HepG2 (cell line): ENCODE measurements at places on chromosomes 12 and 14.
A peak's percentile ranks its signal among the peaks of the same experiment; 100 is the strongest.

DNA sequence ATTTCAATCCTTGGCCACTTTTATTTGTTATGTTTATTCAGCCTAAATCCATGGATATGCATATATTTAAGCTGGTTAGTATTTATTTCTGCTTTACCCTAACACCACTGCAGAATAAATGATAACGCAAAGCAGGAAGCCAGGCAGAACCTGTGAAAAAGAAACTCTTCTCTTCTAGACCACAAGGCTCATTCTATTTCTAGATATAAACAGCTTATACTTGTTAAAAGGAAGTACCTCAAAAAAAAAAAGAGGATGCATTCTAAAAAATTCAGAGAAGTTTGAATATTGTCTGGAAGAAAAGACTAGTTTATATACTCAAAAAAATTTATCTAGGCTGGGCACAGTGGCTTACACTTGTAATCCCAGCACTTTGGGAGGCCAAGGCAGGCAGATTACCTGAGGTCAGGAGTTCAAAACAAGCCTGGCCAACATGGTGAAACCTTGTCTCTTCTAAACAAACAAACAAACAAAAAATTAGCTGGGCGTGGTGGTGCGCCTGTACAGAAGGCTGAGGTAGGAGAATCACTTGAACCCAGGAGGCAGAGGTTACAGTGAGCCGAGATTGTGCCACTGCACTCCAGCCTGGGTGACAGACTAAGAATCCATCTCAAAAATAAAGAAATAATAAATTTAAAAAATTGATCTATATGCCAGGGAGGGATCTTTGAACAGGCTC lies 55.8 kb downstream of the GALNT4 start:
- DNase-seq, result no peak

DNA sequence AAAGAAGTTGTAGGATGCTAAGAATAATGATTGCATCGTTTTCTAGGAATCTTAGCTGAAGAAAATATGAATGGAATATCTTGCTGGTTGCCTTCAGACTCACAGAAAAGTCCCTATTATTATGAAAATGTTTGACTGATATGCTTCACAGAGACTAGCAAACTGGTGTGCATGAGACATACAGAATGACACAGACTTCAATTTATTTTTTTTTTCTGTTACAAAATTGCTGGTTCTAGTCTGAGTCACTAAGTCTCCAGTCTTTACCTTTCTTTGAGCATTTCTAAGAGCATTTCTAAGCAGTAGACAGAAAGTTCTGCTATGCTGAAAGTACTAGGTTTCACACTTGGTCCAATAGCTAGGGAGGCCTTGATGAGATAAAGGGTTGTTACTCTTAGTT lies 377.6 kb upstream of the ATP2B1 start:
- no peak for DNase-seq

- no peak for DNase-seq
Measured at GRCh38 chr12:84738481-84738972, 174.1 kb downstream of the SLC6A15 start.

GRCh38 chr14:98290596-98290995 lies 981.4 kb downstream of the BCL11B start:
- no peak for DNase-seq

DNA sequence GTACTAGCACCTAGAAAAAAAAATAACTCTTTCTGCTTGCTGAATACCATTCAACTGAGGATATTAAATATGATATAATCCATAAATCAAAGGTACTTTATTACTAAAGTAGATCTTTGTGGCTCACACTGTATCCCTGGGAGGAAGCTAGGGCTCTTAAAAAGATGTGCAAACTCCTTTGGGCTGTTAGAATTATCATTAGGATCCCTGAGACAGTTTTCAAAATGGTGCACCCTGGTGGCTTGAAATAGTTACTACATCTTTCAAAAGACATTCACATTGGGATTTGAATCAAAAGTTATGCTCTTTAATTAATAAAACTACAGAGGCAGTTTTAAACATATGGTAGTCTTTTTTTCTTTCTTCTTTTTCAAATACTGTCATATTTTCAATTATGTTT lies 228.5 kb upstream of the G2E3 start:
- DNase-seq, result no peak

- DNase-seq, result no peak
Measured at GRCh38 chr14:55711175-55711811, 131.3 kb downstream of the KTN1 start.

DNA sequence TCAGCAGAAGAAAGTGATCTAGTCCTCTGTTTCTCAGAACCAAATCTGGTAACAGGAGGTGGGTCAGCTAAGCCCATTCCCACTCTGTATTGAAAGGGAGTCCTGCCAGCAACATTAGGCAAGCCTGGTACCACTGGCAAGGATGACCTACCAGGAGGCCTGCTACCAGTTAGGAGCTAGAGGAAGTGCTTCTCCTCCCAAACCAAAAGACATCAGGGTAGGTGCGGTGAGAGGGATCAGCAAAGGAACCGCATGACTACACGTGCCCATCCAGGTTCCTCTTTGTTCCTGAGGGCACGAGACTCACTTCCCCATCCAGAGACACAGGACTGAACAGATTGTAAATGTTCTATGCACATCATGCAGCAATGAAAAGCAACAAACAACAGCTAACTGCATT lies 2.8 kb downstream of the KLRC4 start:
- DNase-seq, result no peak

- peak; percentile 18 for DNase-seq
Measured at GRCh38 chr14:62162998-62163589, 400.9 kb downstream of the SNAPC1 start.

DNA sequence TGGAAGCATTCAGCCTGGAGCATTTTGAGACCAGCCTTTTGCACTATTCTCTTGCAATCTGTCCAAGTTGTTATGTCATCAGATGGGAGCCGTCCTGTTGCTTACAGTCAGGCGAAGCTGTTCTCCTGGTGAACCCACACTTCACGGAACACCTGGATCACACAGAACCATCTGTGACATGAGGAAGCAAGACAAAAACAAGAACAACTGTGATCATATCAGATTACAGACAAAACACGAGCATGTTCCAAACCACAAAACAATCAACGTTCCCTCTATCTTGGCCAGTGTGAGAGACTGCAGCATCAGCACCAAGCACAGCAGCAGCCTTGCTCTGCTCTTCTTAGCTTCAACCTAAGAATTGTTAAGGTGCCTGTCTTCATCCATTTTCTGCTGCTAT lies 180.5 kb upstream of the SFSWAP start:
- no peak for DNase-seq

DNA sequence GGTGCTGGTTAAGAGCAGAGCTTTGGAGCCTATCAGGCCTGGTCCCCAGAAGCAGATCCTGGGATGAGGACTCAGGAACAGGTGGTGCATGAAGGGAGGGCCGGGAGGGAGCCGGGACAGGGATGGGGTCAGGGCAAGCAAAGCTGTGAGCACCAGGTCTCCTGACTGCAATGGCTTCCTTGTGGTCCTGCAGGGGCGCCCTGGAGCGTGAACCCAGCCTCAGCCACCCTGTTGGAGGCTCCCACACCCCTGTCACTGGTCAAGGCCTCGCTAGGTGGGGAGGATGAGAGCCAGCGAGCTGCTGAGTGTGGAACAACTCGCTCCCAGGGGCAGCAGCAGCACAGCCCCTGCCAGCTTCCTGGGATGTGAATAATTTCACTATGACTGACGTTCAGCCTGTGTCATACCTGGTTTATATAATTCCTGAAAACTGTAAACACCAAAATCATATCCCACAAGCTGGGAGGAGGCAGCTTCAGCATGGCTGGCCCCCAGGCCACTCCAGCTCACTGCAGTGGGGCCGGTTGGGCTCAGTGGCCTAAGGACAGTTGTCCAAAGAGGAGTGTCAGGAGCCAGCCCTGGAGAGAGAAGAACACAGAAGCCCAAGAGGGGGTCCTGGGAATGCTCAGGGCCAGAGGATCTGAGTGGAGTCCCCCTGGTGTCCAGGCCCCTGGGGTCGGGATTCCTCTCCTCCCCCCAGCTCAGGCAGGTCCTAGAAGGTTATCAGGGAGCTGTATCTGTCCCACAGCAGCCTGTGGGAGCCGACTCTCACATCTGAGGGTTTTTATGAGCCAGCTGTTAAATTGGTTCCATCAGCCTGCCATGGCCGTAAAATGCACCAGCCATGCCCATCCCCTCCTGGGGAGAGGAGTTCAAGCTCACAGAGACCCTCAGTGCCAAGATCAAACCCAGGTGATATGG lies 272.9 kb downstream of the ADGRD1 start:
- DNase-seq, result no peak

DNA sequence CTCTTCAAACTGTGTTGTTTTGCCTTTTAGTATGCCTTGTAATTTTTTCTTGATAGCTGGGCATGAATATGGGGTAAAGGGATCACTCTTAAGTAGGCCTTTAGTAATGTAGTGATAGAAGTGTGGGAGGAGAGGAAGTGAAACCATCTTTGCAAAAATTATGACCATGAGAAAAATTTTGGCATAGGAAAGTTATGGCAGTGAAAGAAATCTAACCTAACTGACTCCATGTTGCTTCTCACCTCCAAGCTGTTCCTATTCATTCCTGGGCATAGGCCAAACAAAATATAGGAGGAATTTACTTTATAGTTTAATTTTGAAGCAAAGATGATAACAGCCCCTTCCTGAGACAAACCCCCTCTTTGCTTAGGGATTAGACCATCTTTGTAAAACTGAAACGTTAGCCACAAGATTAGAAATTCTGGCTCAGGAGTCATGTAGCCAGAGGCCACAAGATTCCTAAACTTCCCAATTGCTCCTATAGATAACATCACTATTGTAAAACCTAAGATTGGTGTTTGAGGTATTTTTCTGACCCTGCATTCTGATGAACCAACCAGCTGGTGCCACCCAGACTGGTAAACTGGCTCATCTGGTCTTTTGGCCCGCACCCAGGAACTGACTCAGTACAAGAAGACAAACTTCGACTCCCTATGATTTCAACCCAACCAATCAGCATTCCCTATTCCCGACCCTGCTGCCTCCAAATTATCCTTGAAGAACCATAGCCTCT lies 45.8 kb downstream of the CRADD start:
- DNase-seq, result no peak

DNA sequence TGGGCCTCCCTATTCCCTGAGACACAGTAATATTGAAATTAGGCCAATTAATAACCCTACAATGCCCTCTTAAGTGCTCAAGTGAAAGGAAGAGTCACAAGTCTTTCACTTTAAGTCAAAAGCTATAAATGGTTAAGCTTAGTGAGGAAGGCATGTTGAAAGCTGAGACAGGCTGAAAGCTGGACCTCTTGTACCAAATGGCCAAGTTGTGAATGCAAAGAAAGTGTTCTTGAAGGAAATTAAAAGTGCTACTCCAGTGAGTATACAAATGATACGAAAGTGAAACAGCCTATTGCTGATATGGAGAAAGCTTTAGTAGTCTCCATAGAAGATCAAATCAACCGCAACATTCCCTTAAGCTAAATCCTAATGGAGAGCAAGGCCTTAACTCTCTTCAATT lies 140.8 kb downstream of the PTCSC3 start:
- no peak for DNase-seq

DNA sequence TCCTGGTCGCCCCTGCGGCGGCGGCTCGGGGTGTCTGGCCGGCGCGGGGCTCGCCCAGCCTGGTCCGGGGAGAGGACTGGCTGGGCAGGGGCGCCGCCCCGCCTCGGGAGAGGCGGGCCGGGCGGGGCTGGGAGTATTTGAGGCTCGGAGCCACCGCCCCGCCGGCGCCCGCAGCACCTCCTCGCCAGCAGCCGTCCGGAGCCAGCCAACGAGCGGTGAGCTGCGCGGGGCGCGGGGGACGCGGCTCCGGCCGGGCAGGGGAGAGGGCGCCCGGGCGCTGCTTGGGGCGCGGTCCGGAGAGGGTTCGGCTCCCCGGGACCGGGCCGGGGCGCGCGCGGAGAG lies at the start of gene LGALS3:
Gene LGALS3 (plus strand): TSS at position 167 of the 342 bp plus-strand sequence. CDS start 8,122 bp downstream, outside the sequence.
- no peak for DNase-seq

DNA sequence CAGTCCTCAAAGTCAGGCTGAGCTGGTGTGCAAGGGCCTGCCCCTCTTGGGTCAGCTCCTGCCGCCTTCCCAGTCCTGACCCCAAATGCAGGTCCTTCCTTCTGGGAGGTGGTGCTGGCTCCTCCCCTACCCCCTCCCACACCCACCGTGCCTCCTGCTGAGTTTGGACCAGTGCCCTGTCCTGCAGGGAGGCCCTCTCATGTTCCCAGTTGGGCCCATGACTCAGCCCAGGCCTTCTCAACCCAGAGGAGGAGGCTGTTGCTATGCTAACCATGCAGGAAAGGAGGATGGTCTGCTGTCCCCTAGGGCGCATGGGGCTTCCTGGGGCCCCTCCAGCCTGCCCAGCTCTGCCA lies 4.4 kb downstream of the ZBTB42 start:
- DNase-seq, result no peak

- no peak for DNase-seq
Measured at GRCh38 chr14:100891051-100891450, 12.5 kb downstream of the RTL1 start.

DNA sequence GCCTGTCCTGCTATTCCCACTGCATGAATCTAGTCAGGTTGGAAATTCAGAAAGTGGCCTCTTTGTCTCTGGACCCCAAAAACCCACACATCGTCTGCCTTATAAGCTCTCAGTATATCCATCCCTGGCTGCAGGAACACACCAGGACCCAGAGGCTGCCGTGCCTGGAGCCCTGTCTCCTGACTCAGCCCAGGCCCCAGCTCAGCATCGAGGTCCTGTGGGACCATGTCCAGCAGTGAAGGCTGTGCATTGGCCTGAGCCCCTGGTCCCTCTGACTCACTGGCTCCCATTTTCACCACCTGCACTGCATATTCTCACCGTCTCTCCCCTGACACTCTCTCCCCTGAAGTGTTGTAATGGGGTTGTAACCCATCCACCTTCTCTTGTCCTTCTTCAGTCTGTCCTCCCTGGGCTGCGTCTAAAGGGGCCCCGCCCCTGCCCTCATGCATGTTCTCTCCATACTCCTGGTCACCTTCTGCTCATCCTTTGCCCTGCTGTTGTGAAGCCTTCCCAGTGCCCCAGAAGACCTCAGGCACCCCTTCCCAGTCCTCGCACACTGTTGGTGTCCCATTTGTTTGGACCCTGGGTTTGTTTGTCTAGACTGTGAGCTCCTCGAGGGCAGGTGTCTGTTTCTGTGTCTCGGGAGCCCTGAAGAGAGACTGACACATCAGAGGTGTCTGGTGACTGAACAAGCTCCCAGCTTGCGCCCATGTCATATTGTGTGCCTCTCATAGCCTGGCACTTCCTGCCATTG lies 43.8 kb downstream of the EVL start:
- no peak for DNase-seq

DNA sequence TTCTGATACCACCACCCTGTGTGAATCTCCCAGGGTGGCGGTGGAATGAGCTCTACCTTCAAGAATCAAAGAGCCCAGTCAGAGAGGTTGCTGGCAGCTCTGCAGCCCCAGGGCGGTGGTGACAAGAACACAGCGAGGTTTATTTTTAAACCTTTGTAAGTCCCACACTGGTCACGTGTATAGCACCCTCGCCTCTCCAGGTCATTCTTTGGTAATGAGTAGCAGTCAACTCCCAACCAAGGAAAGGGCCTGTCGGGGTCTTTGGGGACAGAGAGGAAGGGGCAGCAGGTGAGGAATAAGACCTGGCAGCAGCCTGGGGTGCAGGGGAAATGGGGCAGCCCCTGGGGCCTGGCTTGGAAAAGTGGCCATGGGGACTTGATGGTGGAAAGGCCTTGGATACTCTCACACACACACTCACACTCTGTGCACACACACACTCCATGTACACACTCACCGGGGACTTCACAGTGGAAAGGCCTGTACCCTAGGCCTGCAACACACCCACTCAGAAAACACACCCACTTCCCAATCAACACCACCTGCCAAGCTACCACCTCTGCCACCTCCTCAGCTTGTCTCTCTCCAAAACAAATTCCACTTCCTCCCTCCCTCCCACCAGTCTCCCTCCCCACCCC lies 178.6 kb downstream of the DPF3 start:
- DNase-seq, result no peak
